ENCODE measurements at places on chromosomes 5 and 9. TPM values are rescaled to one million over a fixed set of nuclear protein-coding genes. Genes with fewer than 3 reads are reported as not detected.

Gene CARD6
- total RNA-seq = 2.4 TPM

Gene HK3
- not detected for total RNA-seq

Gene MEF2C
- 1.9 TPM for total RNA-seq

Gene PROB1
- 1.5 TPM for total RNA-seq

Gene MORN5
- total RNA-seq = not detected

Gene IL5
- total RNA-seq = not detected

Gene CCDC192
- total RNA-seq = not detected

Gene LHFPL2
- total RNA-seq = 12.4 TPM

Gene CCNJL
- total RNA-seq = 0.34 TPM

Gene ATOSB
- total RNA-seq = 11.3 TPM

Gene SHOC1
- under 0.01 TPM for total RNA-seq

Gene RASGRF2
- total RNA-seq = 5.7 TPM

Gene F2RL2
- 8.3 TPM for total RNA-seq

Gene FOXD4L3
- not detected for total RNA-seq

Gene SLC6A7
- total RNA-seq = not detected

Gene GPX3
- total RNA-seq = 2.7 TPM

Gene WDR31
- total RNA-seq = 0.67 TPM

Gene IFNA2
- total RNA-seq = not detected

Gene DNLZ
- 65.4 TPM for total RNA-seq

Gene PHF24
- 0.74 TPM for total RNA-seq

Gene TEX48
- total RNA-seq = not detected

Gene PCDHGA7
- total RNA-seq = 0.50 TPM

Gene SH3GL2
- 0.34 TPM for total RNA-seq

Gene NUTM2F
- total RNA-seq = not detected

Gene RLN2
- not detected for total RNA-seq

Gene SPEF2
- 1.0 TPM for total RNA-seq

Gene EIF4E1B
- not detected for total RNA-seq

Gene SLC30A5
- total RNA-seq = 35.7 TPM

Gene ANKRD55
- total RNA-seq = not detected

Gene SCGB3A2
- total RNA-seq = not detected

Gene EMB
- total RNA-seq = 0.74 TPM

Gene KIF4B
- total RNA-seq = not detected

Gene TMEM232
- 0.45 TPM for total RNA-seq

All from bronchus fibroblast of lung (primary cell).